ENCODE measurements at places on chromosomes 12 and 14.

GRCh38 chr12:89977405-89978085 is 268.9 kb upstream of the ATP2B1 start:
- no peak for DNase-seq

DNA sequence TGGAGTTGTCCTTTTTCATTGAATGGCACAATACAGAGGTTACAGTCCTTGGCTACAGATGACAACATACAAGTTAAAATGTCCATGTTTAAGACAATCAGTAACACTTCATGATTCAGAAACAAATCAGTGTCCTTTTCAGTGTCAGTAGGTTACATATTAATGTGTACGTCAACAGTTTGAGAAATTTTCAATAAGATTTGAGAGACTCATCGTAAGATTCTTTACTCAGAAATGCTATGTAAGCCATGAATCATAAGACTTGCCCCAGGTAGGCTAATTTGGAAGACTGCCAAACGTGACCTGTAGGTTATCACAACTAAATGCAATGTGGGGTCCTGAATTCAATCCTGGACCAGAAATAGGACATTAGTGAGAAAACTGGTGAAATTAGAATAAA is 3.5 kb downstream of the RDH12 start:
- no peak for DNase-seq

DNA sequence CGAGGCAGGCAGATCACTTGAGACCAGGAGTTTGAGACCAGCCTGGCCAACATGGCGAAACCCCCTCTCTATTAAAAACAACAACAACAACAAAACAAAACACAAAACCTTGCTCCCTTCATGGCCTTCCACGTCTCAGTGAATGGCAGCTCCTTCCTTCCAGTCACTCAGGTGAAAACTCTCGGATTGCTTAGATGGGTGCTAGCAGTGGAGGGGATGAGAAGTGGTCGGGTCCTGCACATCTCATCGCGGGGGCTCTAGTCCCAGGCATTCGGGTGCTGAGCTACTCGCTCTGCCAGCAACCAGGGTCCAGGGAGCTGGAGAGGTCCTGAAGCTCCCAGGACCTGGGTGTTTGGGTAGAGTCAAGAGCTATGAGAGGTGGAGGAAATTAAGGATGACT is 7.7 kb downstream of the SLC6A13 start:
- no peak for DNase-seq

DNA sequence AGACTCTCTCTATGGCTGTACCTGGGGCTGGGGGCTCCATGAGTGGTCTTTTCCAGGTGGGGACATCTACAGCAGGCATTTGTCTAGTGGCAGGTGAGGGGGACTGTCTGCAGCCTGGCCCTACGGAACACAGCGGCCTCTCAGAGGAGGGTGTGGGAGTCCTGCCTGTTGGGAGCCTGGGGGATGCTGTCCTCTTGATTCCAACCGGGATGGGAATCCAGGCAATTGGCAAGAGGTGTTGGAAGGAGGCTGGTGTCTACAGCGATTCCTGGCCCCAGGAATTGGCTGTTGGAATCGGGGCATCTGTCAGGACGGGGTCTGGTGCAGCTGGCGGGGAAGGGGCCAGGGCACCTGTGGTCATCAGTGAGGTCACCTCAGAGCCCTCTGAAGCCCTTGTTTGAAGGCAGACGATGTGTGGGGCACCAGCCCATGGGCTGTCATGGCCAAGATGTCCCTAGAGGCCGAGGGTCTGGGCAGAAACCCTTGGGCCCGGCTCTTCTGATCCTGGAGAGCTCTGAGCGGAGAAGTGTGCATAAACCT is 386.3 kb downstream of the TMEM121 start:
- no peak for DNase-seq

GRCh38 chr14:104309657-104310369 is 171.4 kb downstream of the KIF26A start:
- no peak for DNase-seq

DNA sequence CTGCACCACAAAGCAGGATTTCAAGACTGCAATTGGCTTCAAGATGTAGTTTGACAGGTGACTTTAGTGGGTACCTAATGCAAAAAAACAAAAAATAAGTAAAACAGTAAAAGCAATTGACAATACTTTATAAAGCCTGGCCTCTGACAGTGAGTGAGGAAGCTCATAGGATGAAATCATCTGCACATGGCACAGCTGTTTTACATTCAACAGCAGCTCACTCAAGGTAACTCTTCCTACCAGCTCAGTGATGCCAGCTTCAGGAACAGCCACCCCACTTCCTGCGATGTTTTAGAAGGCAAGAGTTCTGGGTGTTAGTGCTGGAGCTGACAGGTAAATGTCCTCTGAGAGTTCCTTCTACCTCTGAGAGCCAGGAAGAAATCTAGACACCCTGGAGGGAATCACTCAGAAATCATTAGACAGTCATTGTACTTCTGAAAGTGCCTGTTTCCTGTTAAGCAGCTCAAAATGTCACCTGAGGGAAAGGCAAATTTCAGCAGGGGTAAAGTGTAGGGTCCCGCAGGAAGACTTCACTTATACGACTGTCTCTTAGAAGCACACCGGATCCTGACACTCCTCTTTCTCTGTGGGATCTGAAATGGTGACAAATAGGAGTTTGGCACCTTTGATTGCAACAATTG is 99.9 kb downstream of the FOXN3 start:
- no peak for DNase-seq

GRCh38 chr12:3313066-3313465 is 177.9 kb upstream of the PRMT8 start:
- DNase-seq: no peak

- peak; percentile 51 for DNase-seq
Observed at GRCh38 chr12:108694812-108695278, 36.5 kb downstream of the CORO1C start.

DNA sequence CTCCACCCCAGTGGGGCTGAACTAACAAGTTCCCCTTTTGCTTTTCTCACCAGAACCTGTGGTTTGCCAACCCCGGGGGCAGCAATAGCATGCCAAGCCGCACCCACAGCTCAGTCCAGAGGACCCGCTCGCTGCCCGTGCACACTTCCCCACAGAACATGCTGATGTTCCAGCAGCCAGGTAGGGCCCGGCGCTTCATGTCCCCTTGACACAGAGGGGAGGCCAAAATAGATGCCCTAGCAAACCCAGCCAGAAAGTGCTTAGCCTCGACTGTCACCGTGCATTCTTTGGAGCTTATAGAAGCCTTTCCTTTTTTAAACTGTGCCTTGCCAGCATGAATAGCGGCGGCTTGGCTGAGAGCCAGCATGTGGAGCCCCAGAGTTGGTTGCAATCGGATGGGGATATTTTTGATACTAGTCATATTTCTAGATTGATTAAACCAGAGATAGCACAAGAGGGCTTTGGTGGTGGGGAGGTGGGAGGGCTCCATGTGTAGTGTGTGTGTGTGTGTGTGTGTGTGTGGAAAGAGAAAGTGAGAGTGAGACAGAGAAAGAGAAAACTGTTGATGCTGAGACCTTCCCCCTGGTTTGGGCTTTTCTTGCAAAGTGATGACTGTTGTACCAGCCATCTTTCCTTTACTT is 126.1 kb downstream of the GCH1 start:
- DNase-seq: no peak

- peak; percentile 62 for DNase-seq
Observed at GRCh38 chr14:52919971-52920370, 30.9 kb downstream of the FERMT2 start.

DNA sequence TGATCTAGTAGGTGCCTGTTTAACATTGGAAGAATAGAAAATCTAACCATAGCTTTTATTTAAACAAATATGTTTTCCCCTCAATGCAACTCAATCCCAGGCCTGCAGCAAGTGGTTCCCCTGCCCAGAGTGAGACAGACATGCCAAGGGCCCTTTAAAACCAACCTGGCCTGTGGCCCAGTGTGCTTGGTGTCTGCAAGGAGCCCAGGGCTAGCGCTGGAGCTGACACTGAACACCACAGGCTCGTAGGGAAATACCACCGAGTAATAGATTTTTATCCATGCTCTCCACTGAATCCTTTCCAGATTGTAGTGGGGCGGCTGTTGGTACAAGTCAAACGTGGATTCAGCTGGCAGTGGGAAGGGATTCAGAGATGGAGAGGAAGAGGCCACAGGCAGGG is 95.6 kb upstream of the NRXN3 start:
- DNase-seq: no peak

DNA sequence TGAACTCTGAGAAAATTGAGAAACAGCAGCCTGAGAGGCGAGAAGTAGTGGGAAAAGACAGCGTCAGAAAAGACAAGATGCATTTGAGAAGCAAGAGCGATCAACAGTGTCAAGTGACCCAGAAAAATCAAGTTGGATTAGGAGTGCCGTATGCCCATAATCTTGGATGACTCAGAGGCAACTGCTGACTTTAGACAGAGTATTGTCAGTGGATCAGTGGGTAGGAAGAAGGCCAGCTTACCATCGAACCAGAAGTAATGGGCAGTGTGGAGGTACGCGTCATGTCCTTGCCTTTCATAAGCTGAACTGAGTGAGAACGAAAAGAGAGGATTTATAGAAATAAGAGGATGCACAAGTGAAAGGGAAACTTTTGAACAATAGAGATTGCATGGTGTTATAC is 151.0 kb upstream of the NAV3 start:
- no peak for DNase-seq

DNA sequence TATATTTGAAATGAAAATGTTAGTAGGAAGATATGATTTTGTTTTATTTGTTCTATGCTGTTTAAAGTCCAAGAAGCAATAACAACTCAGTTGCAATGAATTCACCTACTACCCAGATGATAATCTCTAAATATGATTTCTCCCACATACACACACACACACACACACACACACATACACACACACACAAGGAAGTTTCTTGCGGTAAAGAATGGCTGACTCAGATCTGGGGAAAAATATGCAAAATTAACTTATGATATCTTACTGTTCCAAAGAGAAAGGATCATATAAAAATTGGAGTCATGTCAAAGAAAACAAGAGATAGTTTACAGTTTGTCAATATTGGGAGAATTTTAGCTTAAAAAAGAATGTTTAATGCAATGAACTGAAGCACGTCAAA is 456.7 kb downstream of the SLC16A7 start:
- no peak for DNase-seq

- DNase-seq: no peak
Observed at GRCh38 chr12:94272280-94272679, 123.9 kb downstream of the PLXNC1 start.

DNA sequence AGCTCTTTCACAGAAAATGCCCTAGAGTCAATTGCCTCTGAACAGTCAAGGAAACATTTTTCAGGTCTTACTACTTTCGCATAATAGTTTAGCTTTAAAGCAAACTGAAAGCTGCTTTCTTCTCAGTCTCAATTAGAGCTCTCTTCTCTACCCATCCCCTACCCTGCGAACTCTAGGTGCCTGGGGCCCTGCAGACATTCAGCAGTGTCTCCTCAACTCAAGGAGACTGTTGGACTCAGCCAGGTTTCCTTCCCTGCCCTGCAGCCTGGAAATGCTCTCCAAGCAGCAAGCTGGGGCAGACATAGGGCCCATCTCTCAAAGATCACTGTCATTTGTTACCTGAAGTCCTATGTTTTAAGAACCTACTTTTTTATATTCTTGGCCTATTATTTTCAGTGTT is 312.5 kb upstream of the PRICKLE1 start:
- DNase-seq: no peak

GRCh38 chr12:109744986-109745942 is 31.6 kb downstream of the FAM222A start:
- DNase-seq: no peak

- no peak for DNase-seq
Observed at GRCh38 chr14:100652744-100653143, 65.5 kb upstream of the BEGAIN start.

DNA sequence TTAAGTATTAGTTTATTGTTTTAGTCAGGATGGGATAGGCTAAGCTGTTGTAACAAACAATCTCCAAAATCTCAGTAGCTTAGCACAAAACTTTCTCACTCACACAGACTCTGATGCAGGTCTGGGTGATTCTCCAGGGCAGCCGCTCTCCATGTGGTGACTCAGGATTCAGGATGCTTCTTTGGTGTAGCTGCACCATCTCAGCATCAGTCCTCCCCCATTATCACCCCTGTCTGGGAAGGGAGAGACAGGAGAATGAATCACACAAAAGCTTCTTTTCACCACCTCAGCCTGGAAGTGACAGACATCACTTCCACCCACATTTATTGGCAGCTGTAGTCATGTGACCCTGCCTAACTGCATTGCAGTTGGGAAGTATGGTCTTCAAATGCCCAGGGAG is 142.3 kb downstream of the DICER1 start:
- no peak for DNase-seq

- DNase-seq: no peak
Observed at GRCh38 chr14:78253986-78254385, 83.8 kb downstream of the NRXN3 start.

DNA sequence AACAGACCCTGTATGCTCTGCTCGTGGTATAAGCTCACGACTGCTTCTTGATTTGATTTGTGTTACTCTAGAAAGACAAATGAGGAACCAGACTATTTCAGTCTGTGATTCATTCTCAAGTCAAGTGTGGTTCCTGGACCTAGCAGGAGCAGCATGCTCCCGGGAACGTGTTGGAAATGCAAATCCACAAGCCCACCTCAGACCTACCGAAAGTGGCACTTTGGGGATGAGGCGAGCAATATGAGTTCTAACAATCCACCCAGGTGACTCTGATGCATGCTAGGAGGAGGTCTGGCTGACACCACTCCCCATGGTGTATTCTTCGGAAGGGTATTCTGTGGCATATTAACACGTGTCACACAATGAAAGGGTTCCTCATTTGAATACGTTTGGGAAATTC is 59.5 kb upstream of the TMX1 start:
- DNase-seq: no peak

GRCh38 chr12:168763-169525 is 45.0 kb downstream of the SLC6A12 start:
- no peak for DNase-seq

DNA sequence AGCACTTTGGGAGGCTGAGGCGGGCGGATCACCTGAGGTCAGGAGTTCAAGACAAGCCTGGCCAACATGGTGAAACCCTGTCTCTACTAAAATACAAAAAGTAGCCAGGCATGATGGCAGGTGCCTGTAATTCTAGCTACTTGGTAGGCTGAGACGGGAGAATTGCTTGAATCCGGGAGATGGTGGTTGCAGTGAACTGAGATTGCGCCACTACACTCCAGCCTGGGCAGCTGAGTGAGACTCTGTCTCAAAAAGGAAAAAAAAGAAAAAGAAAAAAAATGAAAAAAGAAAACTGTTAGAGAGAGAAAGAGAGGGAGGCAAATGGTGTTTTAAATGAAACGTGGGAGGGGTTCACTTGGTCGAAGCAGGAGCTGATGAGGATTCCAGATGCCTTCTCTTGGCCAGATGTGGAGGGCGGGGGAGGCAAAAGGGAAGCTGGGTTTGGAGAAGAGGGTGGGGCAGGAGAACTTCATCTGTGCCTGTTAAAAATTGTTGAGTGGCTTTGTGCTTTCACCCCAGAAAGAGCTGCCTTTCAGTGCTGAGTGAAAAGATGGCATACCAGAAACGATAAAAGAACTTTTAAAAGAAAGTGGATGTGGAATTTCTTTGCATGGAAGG is 1.1 kb downstream of the EMP1 start:
- no peak for DNase-seq

DNA sequence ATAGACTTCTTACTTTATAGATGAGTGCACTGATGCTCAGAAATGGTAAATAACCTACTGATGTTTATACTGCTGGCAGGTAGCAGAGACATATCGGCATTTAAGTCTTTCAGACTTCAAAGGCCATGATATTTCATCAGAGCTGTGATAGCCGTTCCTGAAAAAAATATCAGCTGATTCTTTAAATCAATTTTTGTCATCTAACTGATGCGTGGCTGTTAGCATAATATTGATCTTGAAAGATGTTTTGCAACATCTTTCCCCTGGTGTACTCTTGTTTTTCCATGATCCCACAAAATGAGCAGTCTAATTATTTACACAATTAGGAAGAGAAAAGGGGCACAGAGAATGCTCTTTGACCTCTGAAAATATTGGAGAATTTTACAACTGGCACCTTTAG is 1.6 kb upstream of the SLCO1B1 start:
- no peak for DNase-seq

Measured in large intestine (tissue), 12 donors.